ENCODE measurements at places on chromosomes 5 and 9. TPM values are rescaled to one million over a fixed set of nuclear protein-coding genes. Genes with fewer than 3 reads are reported as not detected.

The SMIM33 gene
- total RNA-seq = not detected

The CMYA5 gene
- 1,204 TPM for total RNA-seq

The CTNND2 gene
- 41.3 TPM for total RNA-seq

The EXOSC3 gene
- 13.1 TPM for total RNA-seq

The DDX4 gene
- not detected for total RNA-seq

The C9orf50 gene
- 0.22 TPM for total RNA-seq

The TAF1L gene
- total RNA-seq = not detected

The TTC16 gene
- total RNA-seq = 0.16 TPM

The LTC4S gene
- 12.8 TPM for total RNA-seq

The SH3RF2 gene
- total RNA-seq = 231 TPM

The SLC6A18 gene
- not detected for total RNA-seq

The NR2F1-AS1 gene
- 0.89 TPM for total RNA-seq

The RMI1 gene
- 3.9 TPM for total RNA-seq

The TRAF1 gene
- total RNA-seq = 2.4 TPM

The TLX3 gene
- not detected for total RNA-seq

The PLEKHG4B gene
- total RNA-seq = 0.03 TPM

The SLC6A3 gene
- total RNA-seq = 0.19 TPM

The LCN1 gene
- total RNA-seq = not detected

The IL9 gene
- total RNA-seq = not detected

The PKD2L2 gene
- total RNA-seq = 0.62 TPM

The DRD1 gene
- total RNA-seq = 0.05 TPM

The SLC34A3 gene
- total RNA-seq = not detected

The ADAM19 gene
- total RNA-seq = 97.1 TPM

The CYLC2 gene
- total RNA-seq = not detected

The ADAMTS16 gene
- total RNA-seq = not detected

The VCAN gene
- total RNA-seq = 61.0 TPM

The FAM240B gene
- not detected for total RNA-seq
